ENCODE measurements at places on chromosomes 1 and 21. TPM values are rescaled to one million over a fixed set of nuclear protein-coding genes. Genes with fewer than 3 reads are reported as not detected.

DNA sequence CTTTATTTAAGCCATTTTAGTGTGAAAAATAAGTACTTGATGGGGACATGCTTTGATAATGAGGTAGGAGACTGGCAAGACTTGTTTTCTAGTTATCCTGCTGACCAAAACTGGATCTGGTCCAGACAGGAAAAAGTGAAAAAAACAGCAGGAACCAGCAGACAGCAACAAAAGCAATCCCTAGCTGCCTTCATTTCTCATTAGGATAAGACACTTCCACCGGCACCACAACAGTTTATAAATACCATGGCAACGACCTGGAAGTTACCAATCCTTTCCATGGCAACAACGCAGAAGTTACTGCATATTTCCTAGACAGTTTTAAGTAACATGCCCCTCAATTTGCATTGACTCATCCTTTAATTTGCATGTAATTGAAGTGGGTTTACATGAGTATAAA is 993.8 kb upstream of the NCAM2 start:
- DNase-seq, result no peak

DNA sequence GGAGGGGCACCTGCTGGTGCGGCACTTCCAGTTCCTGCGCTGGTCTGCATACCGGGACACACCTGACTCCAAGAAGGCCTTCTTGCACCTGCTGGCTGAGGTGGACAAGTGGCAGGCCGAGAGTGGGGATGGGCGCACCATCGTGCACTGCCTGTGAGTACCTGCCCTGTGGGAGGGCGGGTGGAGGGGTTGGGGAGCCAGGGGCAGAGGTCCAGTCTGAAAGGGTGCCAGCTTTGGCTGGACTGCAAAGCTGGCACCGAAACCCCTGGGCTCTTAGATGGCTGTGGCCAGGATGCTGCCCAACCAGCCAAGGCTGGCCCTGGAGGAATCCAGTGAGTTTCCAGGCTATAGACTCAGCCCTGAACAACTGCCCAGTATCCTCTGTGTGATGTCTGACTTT is 87.3 kb downstream of the PTPRU start:
- no peak for DNase-seq

The CAMK2N1 gene
- 3.0 TPM for total RNA-seq

- DNase-seq, result no peak
Measured at GRCh38 chr1:71343686-71344416, 263.0 kb upstream of the ZRANB2 start.

- DNase-seq, result peak; percentile 48
Measured at GRCh38 chr1:159911326-159912070, 11.5 kb upstream of the CFAP45 start.

- DNase-seq, result no peak
Measured at GRCh38 chr1:186634511-186634910, 45.7 kb downstream of the PTGS2 start.

DNA sequence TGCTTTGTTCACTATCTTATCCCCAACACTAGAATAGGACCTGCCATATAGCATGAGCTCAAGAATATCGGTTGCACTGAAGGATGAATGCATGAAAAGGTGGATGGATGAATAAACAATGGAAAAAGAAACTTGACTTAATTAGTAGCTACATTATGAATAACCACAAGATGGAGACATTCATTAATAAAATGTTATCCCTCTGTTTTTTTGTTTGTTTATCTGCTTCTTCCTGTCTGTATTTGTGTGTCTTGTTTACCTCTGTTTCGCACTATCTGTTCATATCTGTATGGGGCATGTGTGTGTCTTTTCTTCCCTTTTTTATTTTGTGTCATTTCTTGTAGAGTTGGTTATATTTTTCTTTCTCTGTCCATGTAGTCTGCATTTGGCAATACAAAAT is 1.1 kb upstream of the OR14I1 start:
- no peak for DNase-seq

DNA sequence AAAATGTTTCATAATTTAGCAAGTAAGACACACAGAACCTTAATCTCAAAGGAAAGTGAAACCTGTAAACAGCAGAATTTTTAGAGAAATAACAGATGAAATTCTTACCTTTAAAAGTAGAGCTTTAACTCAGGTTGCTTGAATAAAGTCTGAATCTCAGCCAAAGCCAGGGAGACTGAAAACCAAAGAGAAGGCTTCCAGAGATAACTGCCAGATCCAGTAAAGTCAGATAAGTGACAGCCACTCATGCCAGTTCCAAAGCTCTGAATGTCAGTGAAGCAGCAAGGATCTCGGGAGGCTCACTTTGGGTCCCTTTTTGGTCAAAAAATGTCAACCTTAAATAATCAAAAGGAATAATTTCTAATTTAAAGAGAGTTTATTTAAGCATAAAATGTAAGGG is 199.9 kb upstream of the CHRM3 start:
- DNase-seq, result no peak

DNA sequence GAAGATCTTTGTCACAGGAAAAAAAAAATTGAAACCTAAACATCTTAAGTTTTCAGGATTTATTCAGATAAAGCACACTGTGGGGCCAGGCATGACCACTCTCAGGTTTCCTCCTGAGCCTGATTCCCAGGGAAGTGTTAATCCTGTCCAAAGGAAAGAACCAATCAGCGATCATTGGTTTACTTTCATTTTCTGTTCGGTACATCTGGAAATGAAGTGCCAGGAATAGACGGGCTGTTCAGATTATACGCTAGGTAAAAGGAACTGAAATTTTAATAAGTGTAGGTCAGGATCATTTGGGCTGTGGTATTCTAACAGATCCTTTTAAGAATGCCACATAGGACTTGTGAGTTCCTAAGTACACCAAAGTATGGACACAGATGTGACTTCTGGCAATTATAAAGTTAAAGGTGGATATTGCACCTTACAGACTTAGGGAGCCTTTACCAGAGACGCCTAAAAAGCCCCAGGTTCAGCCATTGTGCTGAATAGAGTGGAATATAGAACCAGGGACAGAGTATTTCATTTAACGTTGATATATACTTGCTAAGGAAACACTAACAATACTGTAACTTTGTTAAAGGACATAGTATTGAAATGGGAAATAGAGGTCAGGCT is 9.3 kb upstream of the CACYBP start:
- DNase-seq, result no peak

DNA sequence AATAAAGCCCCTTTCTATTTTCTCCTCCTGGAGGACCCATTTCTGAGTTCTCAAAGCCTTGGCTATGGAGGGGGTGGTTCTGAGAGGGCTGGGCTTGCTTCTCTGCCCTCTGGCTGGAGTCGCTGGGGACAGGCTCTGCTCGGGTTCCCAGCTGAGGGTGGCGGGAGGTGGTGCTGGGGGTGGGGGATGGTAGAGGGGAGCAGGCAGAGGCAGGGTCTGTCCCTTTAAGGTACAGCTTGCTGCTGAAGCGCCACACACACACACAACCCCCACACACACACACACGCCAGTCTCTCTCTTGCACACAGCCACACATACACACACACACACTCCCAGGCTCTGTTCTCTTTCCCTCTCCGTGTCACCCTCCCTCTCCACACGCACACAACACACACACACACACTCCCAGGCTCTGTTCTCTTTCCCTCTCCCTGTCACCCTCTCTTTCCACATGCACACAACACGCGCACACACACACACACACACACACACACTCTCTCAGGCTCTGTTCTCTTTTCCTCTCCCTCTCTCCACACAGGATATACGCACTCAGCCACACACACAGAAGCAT is 69.8 kb upstream of the SSBP3 start:
- DNase-seq, result no peak

The MIXL1 gene
- total RNA-seq, result not detected

DNA sequence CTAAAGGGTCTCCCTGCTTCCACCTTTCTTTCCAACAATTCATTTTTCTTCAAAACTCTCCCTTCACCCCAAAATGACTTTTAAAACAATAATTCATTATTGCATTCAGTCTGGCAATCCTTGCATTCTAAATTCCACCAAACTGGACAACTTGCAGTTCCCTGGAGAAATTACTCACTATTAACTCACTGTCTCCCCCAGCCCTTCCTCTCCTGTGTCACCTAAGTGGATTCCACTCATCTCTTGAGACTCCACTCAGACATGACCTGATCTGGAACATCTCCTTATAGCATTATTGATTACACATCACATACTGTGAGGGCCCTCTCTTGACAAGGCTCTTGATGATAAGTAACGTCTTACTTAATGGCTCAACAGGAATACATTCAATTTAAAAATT is 257.1 kb downstream of the BRINP2 start:
- no peak for DNase-seq

- DNase-seq, result no peak
Measured at GRCh38 chr1:205045146-205045545, 2.1 kb downstream of the CNTN2 start.

- no peak for DNase-seq
Measured at GRCh38 chr1:53590531-53591515, 131.6 kb downstream of the DMRTB1 start.

DNA sequence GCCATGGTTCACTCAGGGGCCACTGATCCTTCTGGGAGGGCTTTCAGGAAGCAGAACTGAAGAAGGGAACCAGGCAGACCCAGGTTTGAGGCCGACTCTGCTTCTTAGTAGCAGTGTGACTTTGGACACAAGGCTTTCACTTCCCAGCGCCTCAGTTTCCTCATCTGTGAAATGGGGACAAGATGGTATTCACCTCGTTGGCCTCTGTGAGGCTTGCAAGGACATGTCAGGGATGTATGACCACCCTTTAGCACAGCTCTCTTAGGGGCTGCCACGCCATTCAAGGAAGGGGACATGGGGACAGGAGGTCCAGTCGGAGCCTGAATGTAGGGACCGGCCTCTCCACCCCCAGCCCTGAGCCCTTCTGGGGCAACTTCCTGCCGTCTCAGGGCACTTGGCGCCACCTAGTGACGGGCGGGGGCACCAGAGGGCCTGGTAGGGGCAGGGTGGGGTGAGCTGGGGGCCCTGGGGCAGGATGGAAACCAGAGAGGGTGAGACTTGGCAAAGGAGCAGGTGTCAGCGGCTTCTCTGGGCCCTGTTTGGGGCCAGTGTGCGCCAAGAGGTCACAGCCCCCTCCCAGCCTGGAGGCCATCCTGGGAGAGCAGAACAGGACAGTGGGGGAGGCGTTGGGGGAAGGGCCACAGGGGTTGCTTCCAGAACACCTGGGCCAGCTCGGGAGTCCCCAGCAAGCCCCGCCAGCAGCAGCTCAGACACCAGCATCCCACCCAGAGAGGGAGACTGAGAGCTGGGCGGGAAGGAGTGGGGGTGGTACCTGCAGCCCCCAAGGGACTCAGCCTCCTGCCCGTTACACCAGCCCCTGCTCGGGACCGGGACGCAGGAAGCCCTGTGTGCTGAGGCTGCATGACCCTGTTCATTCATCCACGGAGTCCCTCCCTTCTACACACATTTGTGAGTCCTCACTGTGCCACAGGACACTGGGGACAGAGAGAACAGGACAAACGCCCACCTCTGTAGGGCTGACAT is 102.5 kb upstream of the TARDBP start:
- DNase-seq, result peak; percentile 84

The CELSR2 gene
- total RNA-seq, result 6.9 TPM

DNA sequence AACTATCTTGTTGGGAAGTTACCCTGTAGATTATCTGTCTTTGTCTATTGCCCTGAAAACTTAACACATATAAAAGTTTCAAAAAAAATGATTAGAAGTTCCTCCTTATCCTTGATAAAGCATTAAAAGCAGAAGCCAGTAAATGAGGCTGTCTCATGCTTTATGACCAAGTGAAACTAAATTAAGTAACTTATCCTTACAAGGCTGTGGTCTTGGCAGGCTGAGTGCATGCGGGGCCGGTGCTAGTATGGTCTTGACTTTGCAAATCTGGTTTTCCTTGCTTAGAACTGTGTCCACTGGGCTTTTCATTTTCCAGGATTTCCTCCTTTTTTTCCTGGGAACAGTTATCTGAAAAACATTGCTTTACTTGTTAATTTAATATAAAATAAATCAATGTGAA is 43.1 kb downstream of the PCNX2 start:
- DNase-seq, result no peak

DNA sequence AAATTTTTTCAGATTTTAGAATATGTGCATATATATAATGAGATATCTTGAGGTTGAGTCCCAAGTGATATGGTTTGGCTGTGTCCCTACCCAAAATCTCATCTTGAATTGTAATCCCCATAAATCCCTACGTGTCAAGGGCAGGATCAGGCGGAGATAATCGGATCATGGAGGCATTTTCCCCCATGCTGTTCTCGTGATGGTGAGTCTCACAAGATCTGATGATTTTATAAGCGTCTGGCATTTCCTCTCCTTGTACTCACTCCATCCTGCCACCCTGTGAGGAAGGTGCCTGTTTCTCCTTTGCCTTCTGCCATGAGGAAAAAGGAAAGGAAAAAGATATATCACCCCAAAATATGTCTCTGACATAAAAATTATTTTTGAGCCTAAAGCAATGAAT is 64.6 kb downstream of the TOR3A start:
- DNase-seq, result no peak

- no peak for DNase-seq
Measured at GRCh38 chr1:165650981-165651625, 20.1 kb downstream of the MGST3 start.

DNA sequence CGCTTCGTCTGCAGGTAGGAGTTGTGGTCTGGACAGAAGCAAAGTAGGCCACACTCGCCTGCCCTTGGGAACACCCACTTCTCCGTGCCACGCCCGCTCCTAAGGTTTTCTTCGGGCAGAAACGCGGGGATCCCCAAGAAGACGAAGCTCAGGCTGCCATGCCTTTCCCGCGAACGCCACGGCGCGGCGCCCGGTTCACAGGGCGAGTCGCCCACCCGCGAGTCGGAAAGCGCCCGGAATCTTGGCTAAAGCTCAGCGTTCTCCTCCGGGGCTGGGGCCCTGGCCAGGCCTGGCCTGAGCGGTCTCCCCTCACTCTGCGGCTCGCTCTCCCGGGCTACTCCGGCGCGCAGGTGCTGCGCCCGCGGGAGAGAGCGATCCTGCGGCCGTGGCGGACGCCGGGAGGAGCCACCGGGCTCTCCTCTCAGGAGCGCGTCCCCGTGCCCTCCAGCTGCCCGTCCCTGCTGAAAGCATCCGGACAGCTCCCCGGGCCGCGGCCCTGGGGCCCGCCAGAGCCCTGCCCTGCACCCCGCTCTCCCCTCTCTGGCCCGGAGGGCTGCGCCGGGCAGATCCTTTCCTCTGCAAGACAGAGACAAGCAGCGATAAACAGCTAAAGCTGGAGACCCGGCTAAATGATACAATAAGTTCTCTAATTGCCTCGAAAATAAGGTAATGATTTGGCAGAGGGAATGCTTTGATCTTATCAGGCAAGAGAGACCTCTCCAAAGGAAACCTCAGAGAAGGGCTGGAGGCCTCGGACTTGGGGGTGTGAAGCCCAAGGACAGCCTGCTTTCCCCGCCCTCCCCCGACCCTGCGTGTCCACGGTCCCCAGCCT is 6.7 kb upstream of the WNT2B start:
- DNase-seq, result peak; percentile 76

The PRELP gene
- not detected for total RNA-seq

The TRIM67 gene
- not detected for total RNA-seq

GRCh38 chr1:22414244-22414751 is 37.4 kb upstream of the ZBTB40 start:
- no peak for DNase-seq

DNA sequence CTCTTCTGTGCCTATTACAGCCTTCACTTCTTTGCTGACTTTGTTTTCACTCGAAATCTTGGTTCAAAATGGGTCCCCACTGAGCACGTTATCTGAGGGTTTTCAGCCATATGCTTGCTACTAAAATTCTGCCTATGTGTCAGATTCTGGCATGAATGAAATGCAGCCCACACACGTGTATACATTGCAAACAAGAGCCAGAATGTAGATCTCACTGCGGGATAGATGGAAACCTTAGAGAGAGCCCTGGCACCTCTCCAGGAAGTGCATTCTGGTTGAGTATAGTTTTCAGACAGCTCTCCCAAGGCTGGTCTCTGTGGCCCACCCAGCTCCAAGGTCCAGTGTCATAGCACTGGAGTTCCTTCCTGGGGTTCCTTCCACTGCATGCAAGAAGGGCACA is 234.7 kb upstream of the GJB5 start:
- DNase-seq, result no peak

Data from activated naive CD8-positive, alpha-beta T cell treated with anti-CD3 and anti-CD28 coated beads, Interleukin-2, amount 10 ng/mL, durations not matched to agents 7 days and 5 days (primary cell).